ENCODE measurements at places on chromosomes 5 and 9.

- no peak for DNase-seq
These were observed 17.7 kb upstream of the UBAC1 start for GRCh38 chr9:135978642-135979546.

- DNase-seq: no peak
These were observed 128.6 kb upstream of the GRHPR start for GRCh38 chr9:37293664-37294524.

DNA sequence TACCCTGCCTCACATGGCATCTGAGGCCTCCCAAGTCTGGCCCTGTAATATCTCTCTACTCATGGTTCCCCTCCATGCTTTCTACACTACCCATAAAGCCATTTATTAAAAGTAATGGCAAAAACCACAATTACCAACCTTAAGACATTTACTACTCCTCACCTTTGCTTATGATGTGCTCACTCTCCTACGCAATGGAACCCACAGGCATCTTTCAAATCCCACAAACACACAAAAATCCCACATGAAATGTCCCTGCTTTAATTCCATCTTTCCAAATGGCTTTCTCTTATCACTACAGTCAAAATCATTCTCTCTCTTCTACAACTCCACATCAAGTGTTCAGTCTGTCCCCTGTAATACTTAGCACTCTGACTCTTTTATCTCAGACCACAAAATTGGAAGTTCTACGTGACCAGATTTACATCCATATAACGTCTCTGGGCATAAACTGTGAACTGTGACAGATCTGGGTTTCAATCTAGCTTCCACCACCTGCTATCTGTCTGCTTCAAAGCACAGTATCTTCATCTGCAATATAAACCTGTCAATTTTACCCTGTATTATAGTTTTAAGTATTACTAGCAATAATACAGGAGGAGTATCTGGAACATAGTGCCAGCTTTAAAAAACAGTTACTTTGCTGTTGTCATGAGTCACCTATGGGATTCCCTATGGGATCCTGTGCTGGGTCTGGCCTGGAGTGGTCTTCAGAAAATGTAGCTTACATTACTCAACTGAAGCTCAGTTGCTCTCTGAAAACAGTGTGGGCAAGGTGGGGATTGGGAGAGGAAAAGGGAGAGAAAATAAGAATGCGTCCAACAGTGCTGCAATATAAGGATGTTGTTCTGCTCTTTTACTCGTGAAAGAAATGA is 137.1 kb upstream of the TRIM32 start:
- no peak for DNase-seq

GRCh38 chr5:159007235-159007634 is 92.5 kb downstream of the EBF1 start:
- no peak for DNase-seq

- no peak for DNase-seq
These were observed 131.0 kb upstream of the SPRY4 start for GRCh38 chr5:142455856-142456255.

All from activated CD8-positive, alpha-beta memory T cell treated with anti-CD3 and anti-CD28 coated beads for 48 hours (primary cell).